ENCODE measurements at places on chromosomes 2 and 18.

- no peak for DNase-seq
Measured at GRCh38 chr2:19801367-19802080, 100.3 kb downstream of the TTC32 start.

- no peak for DNase-seq
Measured at GRCh38 chr18:74613381-74613780, 15.7 kb downstream of the ZNF407 start.

DNA sequence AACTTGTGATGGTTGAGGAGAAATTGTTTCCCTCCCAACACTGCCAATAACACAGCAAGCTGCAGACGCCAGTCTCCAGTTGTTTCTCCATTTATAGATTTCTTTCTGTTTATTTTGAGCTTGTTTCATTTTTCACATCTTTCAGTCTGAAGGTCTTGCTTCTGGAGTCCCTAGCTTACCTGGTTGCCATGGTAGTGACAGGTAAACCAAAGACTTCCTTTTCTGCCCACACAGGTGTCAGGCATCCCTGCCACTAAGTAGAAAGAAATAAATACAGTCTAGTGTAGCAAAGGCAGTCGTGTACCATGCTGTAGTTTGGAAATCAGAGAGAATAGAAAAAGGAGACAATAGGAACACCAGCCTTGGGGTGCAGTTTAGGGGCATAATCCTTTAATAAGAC is 82.8 kb downstream of the MARCHF4 start:
- no peak for DNase-seq

GRCh38 chr2:68458981-68459380 is 8.1 kb downstream of the FBXO48 start:
- DNase-seq, result no peak

- DNase-seq, result no peak
Measured at GRCh38 chr2:234496055-234496834, 636 bp downstream of the ARL4C start.

DNA sequence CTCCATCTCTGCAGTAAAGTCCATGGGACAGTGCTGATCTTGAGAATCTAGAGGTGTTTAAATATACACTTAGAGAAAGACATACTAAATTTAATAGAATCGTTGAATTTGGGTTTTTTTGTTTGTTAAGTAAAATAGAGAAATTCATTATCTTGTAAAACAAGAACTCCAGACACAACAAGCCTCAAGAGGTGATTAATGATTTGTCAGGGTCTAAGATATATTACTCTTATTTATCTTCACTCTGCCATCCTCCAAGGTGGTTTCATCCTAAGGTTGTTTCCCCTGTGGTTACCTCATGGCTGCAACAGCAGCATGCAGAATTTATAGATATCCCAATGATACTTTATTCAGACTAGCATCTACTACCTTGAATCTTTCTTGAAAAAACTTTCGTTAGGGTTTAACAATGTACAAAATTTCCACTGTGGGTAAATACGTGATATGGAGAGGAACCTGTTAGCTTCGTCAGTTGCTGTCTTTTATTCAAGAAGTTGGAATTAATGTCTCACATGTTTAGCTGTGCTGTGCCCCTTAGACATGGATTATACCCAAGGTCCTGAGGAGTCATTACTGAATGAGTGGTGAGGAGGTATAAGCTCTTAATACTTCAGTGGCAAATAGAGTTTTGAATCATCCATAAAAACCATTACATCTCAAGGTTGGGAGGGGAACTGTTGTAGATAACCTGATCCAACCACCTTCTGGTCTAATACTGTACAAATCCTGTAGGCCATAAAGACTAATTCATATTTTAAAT is 128.0 kb downstream of the GPD2 start:
- DNase-seq, result no peak

- no peak for DNase-seq
Measured at GRCh38 chr2:2708575-2709430, 377.7 kb upstream of the MYT1L start.

GRCh38 chr2:29643196-29643595 is 278.2 kb downstream of the ALK start:
- DNase-seq, result no peak

DNA sequence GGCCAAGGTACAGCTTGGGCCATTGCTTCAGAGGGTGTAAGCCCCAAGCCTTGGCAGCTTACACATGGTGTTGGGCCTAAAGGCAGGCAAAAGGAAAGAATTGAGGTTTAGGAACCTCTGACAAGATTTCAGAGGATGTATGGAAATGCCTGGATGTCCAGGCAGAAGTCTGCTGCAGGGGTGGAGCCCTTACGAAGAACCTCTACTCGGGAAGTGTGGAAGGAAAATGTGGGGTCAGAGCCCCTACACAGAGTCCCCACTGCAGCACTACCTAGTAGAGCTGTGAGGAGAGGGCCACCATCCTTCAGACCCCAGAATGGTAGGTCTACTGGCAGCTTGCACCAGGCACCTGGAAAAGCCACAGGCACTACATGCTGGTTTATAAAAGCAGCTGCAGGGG is 124.2 kb downstream of the RPIA start:
- DNase-seq, result no peak

- DNase-seq, result no peak
Measured at GRCh38 chr2:235268535-235268934, 225.3 kb upstream of the AGAP1 start.

DNA sequence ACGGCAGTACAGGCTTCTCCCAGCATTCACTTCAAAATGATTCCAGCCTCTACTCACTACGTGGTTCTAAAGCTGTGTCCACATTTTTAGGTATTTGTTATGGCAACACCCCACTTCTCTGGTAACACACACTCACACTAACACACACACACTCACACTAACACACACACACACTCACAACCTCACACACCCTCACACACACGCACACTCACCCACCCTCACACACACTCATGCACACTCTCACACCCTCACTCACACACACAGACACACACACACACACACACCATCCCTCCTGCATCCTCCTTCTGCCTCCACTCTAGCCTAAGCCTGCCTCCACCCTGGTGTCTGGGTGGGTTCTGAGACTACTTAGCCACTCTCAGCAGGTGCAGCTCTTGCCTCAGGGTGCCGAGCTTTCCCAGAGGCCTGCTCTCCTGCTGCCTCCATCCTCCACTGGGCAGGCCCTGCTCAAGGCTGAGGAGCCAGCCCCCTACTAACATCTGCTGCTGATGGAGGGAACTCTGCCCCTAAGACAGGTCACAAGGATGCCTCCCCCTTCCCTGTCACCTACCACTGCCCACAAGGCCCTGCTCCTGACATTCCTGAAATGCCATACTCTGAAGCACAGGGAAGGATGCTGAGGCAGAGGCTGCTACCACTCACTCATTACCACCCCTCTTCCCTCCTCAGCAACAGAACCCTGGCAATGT is 63.9 kb downstream of the NCAPH start:
- DNase-seq, result no peak

GRCh38 chr2:133977405-133977804 is 276.5 kb upstream of the MGAT5 start:
- DNase-seq, result no peak

DNA sequence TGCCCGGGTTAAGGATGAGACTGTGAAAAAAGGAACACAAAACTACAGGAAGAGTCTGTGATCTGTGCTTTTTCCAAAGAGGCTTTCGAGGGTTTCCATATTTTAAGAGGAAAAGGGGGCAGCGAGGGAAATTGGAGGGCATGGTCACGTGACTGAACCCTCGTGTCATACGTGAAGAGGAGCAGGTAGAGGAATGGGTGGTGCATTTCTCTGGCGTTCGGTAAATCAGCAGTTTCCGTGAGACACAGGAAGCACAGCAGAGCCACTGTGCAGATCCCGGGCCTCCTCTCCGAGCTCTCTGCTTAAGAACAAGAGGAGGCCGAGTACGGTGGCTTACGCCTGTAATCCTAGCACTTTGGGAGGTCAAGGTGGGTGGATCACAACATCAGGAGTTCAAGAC is 219.7 kb downstream of the NDUFA10 start:
- no peak for DNase-seq

DNA sequence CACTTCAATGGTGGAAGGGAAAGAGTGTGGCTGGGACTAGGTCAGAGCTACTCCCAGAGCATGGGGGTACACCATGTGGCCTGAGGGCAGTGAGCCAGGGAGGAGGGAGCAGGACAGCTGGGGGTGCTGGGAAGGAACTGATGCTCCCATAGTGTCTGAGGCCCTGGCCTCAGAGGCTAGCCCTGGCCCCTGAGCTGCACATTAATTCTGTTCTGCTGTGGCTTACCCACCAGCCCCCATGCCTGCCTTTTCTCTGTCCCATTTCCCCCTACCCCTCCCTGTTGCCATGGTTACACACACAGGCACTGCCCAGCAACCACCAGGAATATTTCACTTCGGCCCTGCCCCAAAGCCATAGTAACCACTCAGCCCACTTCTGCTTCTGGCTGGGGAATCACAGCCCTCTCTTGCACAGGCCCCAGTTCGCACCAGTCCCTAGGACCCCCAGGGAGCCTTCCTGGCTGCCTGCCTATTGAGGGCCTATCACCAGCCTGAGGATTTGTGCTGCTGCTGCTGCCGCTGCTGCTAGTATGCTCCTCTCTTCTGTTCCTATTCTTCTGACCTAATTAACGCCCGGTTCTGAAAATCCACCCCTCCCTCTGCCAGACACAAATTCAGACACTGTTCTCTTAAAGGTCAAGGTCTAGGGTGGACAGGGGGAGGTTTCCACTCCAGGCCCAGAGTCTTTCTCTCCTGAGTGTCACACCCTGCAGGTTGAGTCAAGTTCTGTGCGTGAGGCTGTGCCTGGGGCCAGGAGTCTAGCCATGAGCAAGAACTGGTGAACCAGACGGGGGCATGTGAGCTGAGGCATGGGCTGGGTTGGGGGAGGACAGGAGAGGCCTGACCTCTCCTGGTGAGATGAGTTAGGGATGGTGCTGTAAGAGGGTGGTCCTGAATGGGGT is 87.1 kb upstream of the MCFD2 start:
- DNase-seq, result no peak

- no peak for DNase-seq
Measured at GRCh38 chr2:134152045-134153010, 101.5 kb upstream of the MGAT5 start.

DNA sequence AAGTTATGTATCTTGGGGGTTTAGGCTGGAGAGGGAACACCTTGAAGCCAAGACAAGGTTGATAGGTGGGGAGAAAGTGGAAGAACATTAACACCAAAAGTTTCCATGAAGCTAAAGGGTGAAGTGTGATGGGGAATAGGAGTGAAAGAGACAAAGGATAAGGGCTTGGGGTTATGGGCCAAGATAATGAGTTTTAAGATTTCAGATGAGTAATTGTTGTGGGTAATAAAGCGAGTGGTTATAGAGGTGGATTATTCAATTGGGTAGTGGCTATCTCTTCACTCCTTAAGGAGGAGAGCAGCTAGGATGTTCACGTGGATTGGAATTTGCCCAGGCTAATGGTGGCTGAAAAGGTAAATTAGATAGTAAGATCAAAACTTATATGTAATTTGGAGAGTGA is 29.8 kb downstream of the EML4 start:
- DNase-seq, result no peak

- no peak for DNase-seq
Measured at GRCh38 chr2:166881177-166881576, 7.1 kb upstream of the XIRP2 start.

GRCh38 chr2:144350151-144350802 is 169.6 kb downstream of the ZEB2 start:
- no peak for DNase-seq

DNA sequence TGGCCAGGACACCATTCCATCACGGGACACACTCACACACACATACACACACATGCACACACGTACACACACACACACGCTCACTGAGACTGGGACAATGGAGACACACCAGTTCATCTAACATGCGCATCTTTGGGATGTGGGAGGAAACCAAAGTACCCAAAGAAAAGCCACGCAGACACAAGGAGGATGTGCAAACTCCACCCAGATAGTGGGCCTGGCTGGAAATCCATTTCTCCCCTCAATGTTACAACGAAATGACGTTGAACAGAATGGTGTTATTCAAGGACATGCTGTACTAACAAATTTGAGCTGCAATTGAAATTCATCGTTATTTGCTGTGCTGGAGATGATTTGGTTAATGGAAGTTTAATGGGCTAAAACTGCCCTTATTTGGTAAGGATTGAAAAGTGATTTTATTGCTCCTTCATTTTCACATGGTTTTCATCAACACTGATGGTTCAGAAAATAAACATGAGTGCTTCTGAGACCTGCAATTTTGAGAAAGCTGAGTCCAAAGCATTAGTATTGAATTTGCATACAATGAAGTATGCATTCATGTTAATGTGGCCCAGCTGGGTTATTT is 110.0 kb downstream of the KCNE4 start:
- no peak for DNase-seq

- DNase-seq, result no peak
Measured at GRCh38 chr2:69213201-69213600, 173.8 kb downstream of the GFPT1 start.

DNA sequence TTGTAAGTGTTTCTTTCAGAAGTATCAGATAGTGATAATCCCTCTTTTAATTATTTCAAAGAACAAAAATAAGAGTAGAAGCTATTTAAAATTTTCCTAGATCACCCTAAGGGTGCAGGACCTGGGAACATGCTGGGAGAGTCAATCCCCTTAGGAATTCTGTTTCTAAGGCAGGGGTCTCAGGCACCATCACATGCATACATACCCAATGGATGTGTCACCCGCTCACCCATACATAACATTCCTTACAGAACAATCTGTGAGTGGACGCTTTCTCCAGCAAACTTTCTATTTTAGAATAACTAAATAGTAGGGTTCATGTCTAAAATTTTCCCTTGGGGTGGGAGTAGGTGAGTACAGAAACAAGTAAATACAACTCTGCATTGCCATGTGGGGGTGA is 8.4 kb downstream of the DSEL start:
- DNase-seq, result no peak

- DNase-seq, result no peak
Measured at GRCh38 chr2:45857867-45858520, 206.5 kb downstream of the PRKCE start.

DNA sequence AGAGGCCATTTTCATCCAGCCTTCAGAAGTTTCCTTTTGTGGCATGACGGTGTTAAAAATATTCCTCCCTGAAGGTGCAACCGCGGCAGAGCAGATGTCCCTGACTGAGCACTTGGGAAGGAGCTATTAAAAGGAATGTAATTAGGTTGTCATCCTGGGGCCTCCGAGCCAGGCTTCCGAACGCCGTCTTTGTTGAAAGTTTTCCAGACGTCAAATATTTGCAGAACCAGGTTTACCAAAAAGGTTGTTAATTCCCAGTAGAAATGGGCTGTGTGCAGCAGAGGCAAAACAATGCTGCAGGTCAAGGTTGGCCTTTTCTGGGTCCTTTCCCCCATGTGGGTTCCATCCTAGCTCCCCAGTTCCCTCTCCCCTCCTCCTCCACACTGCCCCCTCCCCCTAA is 110.0 kb upstream of the STPG4 start:
- no peak for DNase-seq

DNA sequence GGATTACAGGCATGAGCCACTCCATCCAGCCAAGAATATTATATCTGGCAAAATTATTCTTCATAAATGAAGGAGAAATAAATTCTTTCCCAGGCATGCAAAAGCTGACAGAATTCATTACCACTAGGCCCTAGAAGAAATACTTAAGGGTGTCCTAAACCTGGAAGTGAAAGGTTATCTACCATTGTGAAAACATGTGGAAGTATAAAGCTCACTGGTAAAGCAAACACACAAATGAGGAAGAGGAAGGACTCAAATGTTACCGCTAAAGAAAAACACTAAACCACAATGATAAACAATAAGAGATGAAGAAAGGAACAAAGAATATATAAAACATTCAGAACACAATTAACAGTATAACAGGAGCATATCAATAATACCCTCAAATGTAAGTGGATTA is 171.8 kb downstream of the CAMKMT start:
- DNase-seq, result no peak

- no peak for DNase-seq
Measured at GRCh38 chr2:182906454-182906853, 40.0 kb upstream of the FRZB start.
